ENCODE measurements at places on chromosomes 3 and 15.
A peak's percentile ranks its signal among the peaks of the same experiment; 100 is the strongest.

- no peak for DNase-seq
These were observed 563.5 kb upstream of the CCDC54 start for GRCh38 chr3:106813742-106814141.

- DNase-seq, result no peak
These were observed 16.1 kb upstream of the LARP6 start for GRCh38 chr15:70870051-70870450.

DNA sequence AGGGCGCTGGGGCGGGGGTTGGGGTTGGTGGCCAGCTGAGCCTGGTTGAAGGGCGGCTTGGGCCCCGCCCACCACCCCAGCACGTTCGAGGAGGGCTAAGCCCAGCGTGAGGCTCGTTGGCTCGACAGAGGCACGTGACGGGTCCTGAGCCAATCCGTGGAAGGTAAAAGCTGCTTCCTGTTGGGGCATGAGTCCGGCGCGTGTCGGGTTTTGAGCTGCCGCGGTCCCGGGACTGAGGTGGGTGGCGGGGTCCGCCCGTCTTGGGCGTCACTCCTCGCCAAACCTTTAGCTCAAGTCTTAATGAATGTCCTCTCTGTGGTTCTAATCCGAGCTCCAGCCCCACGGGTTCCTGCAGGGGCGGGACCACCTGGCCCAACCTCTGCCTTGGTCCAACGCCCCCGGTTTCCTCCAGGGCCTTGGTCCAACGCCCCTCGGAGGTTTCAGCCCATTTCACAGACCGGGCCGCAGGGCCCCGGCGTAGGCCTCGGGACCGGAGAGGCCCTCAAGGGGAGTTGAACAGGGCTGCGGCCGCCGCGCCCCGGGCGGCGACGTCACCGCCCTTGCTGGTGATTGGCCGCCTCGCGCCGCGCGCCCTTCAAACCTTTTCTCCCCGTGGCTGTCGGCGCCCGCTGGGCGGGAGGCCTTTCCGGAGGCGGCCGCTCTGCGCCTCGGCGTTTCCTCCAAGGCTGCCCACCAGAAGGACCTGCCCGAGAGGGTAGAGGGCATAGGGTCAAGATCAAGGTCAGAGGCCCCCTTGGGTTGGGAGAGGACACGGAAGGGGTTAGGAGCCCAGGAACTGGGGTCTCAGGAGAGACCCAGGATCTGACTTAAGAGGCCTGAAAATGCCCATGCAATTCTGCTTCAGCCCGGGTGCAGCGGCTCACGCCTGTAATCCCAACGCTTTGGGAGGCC is at the start of gene RCCD1:
Gene RCCD1 (plus strand): TSS at position 173 of the 912 bp plus-strand sequence. CDS start 1,851 bp downstream, outside the sequence.
- DNase-seq, result peak; percentile 81

DNA sequence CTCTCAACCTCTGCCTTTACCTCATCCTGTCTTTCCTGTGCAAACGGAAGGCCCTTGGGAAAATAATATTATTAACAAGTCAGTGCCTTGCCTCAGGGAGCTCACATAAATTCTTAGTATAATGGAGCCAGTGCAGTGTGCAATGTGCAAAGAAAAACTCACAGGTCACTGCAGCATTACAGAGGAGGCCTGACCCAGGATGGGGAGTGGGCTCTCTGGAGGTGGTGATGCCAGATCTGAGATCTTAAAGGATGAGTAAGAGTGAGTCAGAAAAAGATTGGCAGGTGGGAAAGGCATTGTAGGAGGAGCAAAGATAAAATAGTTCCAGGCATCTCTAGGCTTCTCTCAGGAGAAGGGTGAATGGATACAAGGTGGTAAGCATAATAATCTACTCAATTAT is 185.6 kb upstream of the ADAMTS9 start:
- DNase-seq, result no peak

DNA sequence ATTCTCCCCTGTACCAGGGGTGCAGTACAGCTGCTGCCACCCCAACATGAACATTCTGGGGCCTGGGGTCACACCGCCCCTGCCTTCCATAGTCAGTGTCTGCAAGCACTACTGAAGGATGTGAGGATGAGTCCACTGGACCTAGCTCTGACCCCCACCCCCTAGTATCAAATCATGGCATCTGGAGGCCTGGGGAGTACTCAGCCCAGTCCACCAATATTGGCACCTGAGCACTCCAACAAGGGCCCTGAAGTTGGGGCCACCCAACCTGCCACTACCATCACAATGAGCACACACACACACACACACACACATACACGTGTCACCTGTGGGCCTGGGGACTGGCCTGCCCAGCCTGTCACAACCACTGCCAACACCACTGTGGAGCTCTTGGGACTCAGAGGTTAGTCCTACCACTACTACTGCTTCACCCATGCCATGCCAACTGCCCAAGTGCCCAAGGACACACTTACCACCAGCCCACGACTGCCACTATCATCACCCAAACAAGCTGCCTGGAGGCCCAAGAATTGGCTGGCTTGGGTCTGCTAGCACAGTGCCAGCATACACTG is 253.9 kb downstream of the MCTP2 start:
- no peak for DNase-seq

GRCh38 chr3:182178488-182179200 is 466.9 kb downstream of the SOX2 start:
- no peak for DNase-seq

- DNase-seq, result no peak
These were observed 276.4 kb downstream of the EPHB1 start for GRCh38 chr3:135071483-135071882.

DNA sequence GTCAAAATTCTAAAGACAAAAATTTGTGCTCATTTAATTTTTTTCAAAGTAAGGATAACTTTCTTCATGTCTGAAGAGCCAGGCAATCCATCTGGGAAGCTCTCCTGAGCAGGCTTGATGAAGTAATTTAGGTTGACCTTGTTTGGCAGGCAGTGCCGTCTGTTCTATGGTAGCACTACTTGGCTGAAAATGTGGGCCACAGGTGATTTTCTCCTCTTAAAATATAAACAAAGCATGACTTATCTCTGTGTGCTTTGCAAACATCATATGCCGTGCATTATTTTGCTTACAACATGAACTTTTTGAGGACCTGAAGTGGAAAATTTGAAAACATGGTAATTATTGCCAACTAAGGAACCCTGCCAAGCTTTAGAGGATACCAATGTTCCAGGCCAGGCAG is 143.2 kb downstream of the RAP2B start:
- DNase-seq, result no peak

- no peak for DNase-seq
These were observed 39.8 kb downstream of the CHDH start for GRCh38 chr3:53806182-53807116.

Measured in naive thymus-derived CD8-positive, alpha-beta T cell (primary cell).